NCI-H1092 (cell line): ENCODE measurements at places on chromosomes 7 and 10.

GRCh38 chr7:13231216-13231615 is 543.8 kb downstream of the ARL4A start:
- DNase-seq: no peak

DNA sequence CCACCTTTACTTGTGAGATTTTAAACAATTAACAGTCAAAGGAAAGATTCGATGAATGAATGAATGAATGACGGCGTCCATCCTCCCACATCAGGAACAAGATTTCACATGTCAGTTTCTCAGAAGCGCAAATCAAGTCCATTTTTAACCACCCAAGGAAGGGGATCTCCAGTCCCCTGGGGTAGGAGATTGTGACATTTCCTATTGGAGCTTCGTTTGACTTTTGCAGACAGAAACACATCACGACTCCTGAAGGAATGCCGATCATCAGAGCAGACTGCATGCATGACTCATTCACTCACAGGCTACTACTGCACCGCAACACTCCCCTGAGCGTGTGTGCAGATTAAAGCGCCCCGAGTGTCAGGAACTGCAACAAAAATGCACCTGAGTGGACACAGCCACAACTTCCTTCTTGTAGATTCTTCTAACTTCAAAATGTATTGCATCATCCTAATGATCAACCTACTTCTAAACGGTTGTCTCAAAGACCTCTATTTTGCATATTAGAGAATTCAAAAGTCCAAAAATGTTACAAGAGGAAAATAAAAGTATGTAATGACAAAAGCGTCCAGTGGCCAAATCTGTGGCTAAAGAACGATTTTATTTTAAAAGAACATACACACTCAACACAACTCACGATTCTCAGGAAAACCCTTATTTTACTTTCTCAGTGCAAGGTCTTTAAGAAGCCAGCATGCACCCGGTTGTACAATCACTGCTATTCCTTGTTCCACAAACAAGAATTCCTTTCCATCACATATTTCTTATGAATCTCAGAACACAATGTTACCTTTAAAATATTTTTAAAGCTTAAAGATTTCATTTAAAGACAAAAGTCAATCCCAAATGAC is 172.6 kb downstream of the FAM107B start:
- no peak for DNase-seq

DNA sequence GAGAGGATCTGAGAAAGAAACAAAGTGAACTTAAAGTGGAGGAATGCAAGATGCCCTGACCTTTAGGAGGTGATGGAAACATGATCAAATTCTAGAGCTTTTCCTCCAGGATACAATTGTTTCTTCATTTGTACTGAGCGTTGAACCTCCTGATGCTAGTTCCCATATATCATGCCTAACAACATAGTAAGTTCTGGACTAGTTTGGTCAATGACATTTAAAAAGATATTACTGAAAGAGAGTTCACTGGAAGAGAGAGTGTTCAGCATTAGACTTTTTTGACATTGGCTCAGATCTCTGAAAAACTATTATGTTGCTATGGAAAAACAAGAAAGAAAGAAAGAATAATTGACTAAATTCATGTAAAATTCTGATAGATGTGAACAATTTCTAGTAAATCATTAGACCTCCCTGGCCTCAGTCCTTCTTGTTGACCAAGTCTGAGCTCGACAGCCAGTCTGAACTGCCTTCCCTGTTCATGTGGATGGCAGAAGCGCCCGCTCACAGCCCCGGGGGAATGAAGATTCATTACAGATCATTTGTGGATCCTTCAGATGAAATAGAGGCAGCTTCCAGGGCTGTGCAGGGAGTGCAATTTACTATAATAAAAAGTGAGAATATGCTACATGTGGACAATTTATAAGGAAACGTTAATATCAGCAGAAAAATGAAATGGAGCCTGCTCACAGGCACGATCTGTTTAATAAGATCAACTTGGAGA is 442.1 kb downstream of the GRID1 start:
- no peak for DNase-seq

GRCh38 chr7:31788445-31788844 is 101.4 kb downstream of the PPP1R17 start:
- no peak for DNase-seq

DNA sequence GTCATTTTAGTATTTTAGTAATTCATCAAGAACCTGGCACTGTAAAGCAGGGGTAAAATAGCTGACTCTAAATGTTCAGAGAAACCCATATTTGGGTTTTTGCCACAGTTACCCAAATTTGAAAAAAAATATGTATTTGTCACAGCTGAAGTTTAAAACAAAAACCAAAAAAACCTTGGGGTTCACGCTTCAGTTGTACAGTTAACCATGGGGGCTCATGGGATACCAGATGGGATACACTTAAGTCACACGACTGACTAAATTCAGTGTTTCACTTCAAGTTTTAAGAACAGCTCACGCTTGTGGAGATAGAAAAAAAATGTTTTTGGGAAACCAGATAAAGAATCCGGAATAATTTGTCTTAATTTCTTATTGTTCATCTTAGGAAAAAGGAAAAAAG is 2.1 kb downstream of the ARL3 start:
- no peak for DNase-seq

DNA sequence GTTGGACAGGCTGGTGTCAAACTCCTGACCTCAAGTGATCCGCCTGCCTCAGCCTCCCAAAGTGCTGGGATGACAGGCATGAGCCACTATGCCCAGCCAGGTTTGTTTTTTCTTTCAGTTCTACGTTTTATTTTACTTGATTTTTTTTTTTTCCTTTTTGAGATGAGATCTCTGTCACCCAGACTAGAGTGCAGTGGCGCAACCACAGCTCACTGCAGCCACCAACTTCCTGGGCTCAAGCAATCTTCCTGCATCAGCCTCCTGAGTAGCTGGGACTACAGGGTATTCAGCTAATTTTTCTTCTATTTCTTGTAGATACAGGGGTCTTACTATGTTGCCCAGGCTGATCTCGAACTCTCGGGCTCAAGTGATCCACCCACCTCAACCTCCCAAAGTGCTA is 24.3 kb downstream of the GDI2 start:
- no peak for DNase-seq

- no peak for DNase-seq
Observed at GRCh38 chr10:95394161-95394880, 103.5 kb upstream of the PDLIM1 start.
